Pancreas (tissue), 10 donors: ENCODE measurements at places on chromosomes 7 and 10.

- DNase-seq, result no peak
Measured at GRCh38 chr10:129921065-129921670, 42.9 kb downstream of the EBF3 start.

- no peak for DNase-seq
Measured at GRCh38 chr10:30873411-30873810, 158.3 kb downstream of the ZNF438 start.

GRCh38 chr10:11489591-11489990 lies 121.9 kb downstream of the USP6NL start:
- DNase-seq, result no peak

DNA sequence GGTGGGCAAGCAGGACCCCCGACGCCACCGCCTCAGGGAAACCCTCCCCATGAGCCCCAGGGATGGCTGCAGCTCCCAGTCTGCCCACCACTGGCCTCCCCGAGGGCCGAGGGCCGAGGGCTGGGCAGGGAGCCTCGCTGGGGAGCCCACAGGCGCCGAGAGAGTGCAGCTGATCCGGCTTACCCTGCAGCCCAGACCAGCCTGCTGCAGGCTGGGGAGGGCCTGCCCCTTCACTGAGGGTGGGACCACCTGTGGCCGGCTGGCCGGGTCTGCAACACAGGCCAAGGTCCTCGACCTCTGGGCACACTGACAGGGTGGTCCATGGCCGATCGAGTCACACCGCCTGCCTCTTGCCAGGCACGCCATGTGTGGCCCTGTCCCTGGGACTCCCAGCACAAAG lies 27.3 kb upstream of the ADGRA1 start:
- DNase-seq, result no peak

DNA sequence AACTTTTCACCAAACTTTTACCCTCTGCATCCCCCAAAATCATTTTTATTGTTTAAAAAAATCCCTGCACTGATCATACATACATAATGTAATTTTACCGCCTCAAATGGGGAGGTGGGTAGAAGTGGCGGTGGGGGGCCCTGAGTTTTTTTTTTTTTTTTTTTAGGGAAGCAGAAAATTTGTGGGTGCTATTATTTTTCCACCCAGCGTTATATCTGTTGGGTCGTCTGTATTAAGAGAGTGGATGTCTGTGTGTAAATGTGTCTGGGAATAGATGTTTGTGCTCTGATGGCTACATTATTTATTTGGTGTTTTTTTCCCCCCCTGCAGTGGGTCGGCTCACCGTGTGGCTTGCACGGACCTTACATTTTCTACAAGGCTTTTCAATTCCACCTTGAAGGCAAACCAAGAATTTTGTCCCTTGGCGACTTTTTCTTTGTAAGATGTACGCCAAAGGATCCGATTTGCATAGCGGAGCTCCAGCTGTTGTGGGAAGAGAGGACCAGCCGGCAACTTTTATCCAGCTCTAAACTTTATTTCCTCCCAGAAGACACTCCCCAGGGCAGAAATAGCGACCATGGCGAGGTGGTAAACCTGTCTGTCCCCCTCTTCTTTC lies 438 bp downstream of the ARID5B start:
- DNase-seq, result no peak

DNA sequence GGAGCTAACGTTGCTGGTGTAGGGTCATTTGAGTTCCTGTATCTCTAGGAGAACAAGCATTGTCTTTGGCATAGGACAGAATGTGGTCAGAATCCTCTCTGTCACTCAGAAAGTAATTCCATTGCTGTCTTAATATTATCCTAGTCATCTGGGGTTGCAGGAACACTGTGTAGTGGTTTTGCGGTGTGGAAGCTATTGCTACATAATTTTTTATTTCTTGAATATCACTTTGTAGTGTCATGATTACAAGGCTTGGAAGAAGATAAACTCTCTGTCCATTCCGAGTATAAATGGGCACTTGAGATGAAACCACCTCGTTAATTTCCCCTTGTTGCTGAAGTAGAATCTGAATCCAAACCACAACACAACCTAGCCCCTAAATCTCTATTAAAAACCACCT lies 919.2 kb downstream of the LRMDA start:
- no peak for DNase-seq

DNA sequence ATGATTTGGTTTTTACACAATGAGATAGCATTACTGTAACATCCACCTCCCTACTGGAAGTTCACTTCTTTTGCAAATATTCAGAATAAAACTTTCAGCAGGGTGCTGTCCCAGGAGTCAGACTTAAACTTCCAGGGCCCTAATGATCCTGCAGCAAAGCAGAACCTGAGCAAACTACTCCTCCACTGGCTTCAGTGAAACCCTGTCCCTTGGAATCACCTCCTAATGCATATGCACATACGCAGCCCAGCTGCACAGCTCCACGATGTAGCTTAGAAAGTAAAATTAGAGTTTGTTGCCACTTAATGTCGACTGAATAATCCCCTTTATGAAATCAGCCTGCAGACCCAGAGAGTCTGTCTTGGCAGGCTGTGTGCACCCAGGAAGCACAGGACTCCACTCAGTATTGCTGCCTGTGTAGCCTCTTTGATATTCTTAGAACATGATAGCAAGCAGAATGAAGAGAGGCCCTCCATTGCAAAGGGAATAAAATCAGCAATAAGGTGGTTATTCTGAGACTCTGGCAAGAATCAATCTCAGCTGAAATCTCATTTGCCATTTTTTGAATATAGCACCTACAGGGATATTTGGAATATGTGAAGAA lies 1.6 kb downstream of the NPSR1 start:
- DNase-seq, result no peak

GRCh38 chr7:26989897-26990670 lies 105.7 kb downstream of the HOXA1 start:
- no peak for DNase-seq

GRCh38 chr10:31693491-31693890 lies 235.1 kb downstream of the ARHGAP12 start:
- DNase-seq, result no peak

- no peak for DNase-seq
Measured at GRCh38 chr7:26378016-26378415, 86.4 kb downstream of the SNX10 start.

GRCh38 chr10:123860209-123860608 lies 31.4 kb downstream of the CPXM2 start:
- DNase-seq, result no peak

DNA sequence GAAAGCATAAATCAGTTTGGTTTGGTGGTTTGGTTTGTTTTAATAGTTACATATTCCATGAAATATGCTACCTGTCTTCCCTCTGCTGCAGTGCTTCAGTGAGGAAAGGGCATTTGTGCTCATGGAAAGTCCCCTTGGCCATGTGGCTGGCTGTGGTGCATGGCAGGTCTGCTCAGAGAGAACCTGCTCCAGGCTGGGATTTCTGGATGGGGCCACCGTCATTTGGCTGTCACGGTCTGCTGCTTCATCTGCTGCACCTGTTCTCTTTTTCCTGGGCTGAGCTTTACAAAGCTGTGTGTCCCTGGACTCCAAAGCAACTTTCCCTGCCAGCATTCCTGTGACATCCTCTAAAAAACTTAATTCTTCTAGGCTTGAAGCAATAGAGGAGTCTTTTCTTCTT lies 8.9 kb downstream of the CDK14 start:
- DNase-seq, result no peak

DNA sequence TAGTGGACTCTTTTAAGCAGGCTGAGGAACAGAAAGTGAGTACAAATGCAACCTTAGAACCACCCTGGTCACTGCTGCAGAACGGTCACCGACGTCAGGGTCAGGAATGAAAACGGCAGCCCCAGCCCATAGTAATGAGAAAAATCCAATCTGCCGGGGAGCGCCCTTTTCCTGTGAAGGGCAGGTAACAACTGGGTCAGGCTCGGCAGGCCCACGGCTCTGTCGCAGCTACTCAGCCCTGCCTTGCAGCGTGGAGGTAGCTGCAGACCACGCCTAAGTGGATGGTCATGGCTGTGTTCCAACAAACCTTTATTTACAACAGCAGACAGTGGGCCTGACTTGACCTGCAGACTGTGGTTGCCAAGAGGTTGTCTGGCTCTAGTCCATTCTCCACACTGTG lies 563.2 kb downstream of the DNAJB6 start:
- no peak for DNase-seq

GRCh38 chr10:133173860-133174640 lies 14.0 kb downstream of the KNDC1 start:
- DNase-seq, result peak; percentile 13

DNA sequence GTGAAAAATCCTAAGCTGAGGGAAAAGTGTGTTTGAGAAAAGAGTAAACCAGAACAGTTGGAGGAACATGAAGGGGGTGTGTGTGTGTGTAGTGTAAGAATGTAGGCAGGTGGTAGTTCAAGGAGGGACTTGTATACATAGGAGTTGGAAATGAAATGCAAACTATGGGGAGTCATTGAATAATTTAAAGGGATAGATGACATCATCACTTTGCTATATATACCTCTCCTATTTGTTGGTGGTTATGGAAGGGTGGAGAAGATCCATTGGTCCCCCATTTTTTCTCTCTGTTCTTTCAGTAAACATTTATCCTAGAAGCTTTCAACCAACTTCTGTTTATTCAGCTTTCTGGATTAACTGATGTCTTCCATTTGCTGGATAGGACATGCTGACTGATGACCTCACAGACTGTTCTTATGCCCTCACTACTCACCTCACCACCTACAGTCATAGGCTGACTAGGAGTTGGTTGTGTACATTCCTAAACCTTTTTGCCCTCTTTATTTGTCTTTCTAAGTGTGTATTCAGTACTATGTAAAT lies 20.8 kb downstream of the PPP1R9A start:
- no peak for DNase-seq

DNA sequence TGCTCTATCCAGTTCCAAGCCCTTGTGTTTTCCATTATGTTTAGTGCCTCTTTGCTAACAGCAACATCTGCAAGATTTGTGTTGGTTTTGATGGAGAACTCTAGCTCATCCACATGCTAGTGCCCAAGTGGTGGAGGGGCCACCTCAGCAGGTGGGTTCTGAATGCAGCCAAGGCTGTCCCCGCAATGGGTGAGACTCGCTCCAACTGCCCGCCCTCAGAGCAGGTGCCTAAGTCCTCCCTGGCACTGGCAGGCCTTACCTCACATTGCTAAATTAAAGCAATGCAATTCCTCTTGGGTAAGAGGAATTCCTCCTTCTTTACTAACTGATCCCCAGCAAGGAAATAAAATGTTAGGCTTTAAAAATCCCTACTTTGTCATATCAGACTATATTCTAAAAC lies 146.8 kb downstream of the ADCY1 start:
- DNase-seq, result no peak

- no peak for DNase-seq
Measured at GRCh38 chr7:14380881-14381280, 391.4 kb upstream of the ETV1 start.

GRCh38 chr7:135853499-135853898 lies 104.9 kb upstream of the FAM180A start:
- DNase-seq, result no peak

DNA sequence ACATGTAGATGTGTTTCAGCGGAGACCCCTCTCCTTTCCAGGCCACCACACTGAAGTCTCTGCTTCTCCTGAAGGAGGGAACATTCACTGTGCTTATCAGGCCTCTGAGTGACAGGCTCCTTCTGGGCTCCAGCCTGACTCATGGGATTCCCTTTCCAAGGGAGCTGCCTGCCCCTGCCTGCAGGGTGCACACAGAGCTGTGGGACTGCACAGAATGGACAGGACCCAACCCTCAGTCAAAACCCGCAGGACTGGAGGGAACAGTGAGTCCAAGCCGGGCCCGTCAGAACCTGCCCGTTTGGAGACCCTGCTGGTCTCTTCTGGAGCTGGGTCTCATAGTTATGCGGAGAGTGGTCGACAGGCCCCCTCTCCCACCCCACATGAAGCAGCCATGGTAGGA lies 32.6 kb downstream of the PLAC9 start:
- DNase-seq, result no peak

DNA sequence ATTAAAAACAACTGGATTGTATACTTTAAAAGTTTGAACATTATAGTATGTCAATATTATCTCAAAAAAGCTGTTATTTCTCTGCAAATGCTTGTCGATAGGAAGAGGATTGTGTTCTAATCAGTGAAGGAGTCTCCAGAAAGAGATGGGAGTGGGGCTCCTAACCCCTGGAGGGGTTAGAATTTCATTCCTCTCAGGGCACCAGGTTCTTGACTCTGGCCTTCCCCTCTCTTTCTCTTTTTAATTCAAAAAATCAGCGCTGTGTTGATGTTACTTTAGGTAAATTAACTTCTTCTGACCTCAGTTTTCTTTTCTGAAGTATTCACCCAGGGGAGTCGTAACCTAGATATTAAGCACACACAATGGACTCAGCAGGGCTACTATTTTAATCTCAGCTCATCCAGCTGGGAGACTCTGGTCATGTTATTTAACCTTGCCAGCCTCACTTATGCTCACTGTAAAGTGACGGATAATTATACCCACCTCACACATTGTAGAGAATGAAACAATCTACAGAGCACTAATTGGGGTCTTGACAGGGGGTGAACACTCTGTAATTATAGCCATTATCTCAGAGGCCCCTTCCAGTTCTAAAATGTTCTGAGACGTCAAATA lies 59.4 kb downstream of the GCC1 start:
- no peak for DNase-seq

DNA sequence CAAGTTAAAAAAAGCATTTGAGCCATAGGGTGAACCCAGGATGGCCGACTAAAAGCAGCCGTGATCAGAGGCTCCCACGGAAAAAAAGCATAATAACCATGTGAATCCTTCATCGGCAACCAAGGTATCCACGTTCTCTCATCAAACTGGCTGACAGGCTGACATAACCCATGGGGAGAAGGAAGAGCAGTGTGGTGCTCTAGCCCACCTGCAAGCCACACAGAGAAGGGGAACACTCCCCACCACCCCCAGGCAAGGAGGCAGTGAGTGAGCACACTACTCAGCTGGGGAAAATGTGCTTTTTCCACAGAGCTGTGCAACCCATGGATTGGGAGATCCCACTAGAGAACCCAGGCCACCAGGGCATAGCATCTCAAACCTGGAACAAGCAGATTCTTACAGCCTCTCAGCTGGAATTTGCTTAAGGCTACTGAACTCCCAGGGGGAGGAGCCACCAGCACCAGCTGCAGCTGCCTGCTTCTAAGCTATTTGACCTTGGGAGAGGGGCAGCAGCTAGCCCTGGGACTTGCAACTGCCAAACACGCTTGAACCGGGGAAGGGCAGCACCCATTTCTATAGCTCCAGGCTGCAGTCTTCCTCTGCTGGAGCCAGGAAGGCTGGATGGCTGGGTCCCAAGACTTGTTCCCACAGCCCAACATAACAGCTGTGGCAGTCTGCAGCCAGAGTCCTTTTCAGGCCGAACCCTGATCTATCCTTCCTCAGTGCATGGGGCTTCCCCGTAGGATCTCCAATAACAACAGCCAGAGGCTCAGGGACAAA lies 178.2 kb upstream of the NRG3 start:
- no peak for DNase-seq

DNA sequence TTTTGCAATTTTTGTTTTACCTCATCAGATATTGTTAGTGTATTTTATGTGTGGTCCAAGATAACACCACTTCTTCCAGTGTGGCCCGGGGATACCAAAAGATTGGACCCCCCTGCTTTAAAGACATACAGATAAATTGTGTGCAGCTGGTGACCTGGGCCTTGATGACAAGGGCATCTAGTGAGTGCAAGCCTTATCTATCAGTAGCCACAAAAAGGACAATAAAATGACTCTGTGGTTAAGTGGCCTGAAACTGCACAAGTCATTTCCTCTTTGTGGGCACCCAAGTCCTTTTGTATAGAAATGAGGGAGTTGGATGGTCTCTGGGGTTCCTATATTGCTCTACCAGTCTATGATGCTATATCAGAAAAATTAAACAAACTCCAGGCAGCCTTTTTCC lies 98.1 kb downstream of the PARD3 start:
- DNase-seq, result no peak

GRCh38 chr7:14899030-14899429 lies 3.5 kb downstream of the DGKB start:
- no peak for DNase-seq

- DNase-seq, result no peak
Measured at GRCh38 chr10:96488161-96488935, 25.4 kb downstream of the TLL2 start.
